ENCODE measurements at places on chromosomes 11 and 22. TPM values are rescaled to one million over a fixed set of nuclear protein-coding genes. Genes with fewer than 3 reads are reported as not detected.
A peak's percentile ranks its signal among the peaks of the same experiment; 100 is the strongest.

DNA sequence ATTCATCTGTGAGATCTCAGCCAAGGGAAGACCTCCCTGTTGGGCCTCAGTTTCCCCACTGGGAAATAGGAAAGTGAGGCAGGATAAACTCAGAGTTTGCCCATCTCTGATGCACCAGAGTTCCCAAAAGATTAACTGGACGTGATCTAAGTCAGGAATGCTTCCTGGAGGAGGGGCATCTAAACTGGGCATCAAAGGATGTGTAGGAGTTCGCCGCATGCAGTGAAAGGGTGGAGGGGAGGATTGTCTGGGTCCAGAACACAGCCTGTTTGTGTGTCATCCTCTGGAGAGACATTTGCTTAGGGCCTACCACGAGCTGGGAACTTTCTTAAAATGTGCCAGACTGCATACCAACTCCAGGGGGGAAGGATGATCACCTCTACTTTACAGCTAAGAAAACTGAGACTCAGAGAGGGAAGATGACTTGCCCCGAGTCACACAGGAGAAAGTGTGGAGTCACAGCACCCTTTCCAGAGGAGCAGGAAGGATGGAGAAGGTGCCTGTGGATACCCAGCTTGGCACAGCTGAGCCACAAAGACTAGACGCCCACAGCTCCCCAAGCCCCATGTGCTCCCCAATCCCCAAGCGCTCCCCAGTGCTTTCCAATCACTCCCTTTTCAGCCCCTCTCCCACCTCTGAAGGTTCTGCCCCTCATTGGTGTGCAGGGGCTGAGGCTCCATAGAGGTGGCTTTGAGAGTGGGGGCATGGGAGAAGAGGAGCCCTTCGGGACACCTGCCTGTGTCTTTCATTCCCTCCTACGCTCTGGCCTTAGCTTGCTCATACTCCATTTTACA is 50.1 kb downstream of the MN1 start:
- no peaks in the 10 kb centered on the region for H3K36me3 ChIP-seq
- no peak overlapping the region for H3K4me3 ChIP-seq
- H3K4me1 ChIP-seq, result peaks cover 6% of the 10 kb centered on the region
- no peak for DNase-seq
- no peak overlapping the region for H3K27ac ChIP-seq
- no peaks in the 10 kb centered on the region for H3K27me3 ChIP-seq

DNA sequence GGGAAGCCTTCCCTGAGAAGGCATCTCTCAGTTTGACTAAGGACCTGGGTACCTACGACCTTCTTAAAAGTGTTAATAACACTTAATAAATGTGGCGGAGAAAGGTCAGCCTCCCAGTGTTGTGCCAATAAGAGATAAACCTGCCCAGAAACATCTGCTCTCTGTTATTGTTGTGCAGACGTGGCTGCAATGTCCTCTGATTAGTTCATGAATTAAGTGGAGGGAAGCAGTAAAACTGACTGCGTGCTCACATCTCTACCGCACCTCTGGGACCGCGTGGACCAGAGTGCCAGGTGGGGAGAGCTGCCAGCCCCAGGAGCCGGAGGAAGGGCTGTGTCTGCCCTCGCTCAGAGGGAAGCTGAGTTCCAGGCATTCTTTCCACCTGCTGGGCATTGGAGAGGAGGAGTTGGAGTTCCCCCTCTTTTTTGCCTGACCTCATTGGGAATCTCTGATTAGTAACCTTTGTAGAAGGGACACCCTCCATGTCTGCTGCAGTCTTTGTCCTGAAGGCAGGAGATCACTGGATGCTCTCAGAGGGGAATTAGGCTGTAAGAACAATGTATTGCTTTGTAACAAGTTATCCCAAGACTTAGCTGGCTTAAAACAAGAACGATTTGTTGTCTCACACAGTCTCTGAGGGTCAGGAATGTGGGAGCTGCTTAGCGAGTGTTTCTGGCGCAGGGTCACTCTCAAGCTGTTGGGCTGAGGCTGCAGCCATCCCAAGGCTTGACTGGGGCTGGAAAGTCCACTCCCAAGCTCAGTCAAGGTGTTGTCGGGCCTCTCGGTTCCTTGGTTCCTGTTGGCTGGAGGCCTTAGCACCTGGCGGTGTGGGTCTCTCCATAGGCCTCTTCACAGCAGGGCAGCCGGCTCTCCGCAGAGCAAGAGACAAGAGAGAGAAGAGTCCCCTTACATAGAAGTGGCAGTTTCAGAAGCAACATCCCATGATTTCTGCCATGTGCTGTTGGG is 247.6 kb upstream of the TBCEL start:
- DNase-seq, result no peak
- peaks cover 6% of the 10 kb centered on the region for H3K27me3 ChIP-seq
- H3K4me3 ChIP-seq, result no peak overlapping the region
- no peaks in the 10 kb centered on the region for H3K36me3 ChIP-seq
- H3K27ac ChIP-seq, result no peak overlapping the region

GRCh38 chr11:95230810-95231126 is 234 bp downstream of the SESN3 start:
- no peak for DNase-seq
- peaks cover 44% of the 10 kb centered on the region for H3K4me1 ChIP-seq
- H3K27me3 ChIP-seq, result no peaks in the 10 kb centered on the region
- peak overlapping the region; percentile 92 for H3K4me3 ChIP-seq
- H3K27ac ChIP-seq, result no peak overlapping the region
- no peaks in the 10 kb centered on the region for H3K36me3 ChIP-seq

OR51B4 gene
- total RNA-seq, result not detected

- no peak overlapping the region for H3K27ac ChIP-seq
- H3K4me1 ChIP-seq, result no peaks in the 10 kb centered on the region
- H3K4me3 ChIP-seq, result no peak overlapping the region
Measured at GRCh38 chr22:19867617-19868016, 12.9 kb upstream of the GNB1L start.

DNA sequence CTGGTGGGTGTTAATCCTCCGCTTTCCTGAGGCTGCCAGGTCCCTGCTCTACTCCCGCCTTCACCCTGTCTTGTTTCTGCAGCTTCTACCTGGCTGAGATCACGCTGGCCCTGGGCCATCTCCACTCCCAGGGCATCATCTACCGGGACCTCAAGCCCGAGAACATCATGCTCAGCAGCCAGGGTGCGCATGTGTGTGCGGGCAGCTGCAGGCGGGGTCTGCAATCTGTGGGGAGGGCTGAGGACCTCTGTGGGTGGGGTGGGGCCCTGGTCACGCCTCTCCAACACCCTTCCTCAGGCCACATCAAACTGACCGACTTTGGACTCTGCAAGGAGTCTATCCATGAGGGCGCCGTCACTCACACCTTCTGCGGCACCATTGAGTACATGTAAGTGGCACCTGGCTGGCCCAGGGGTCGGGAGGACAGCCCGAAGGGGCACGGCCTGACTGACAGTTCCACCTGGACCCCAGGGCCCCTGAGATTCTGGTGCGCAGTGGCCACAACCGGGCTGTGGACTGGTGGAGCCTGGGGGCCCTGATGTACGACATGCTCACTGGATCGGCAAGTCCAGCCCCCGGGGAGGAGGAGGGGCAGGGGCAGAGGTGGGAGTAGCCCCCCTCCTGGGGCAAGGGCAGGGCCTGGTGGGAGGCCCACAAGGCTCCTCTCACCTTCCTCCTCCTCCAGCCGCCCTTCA is 4.5 kb downstream of the RPS6KB2 start:
- peaks cover 40% of the 10 kb centered on the region for H3K4me1 ChIP-seq
- H3K36me3 ChIP-seq, result peaks cover 46% of the 10 kb centered on the region
- H3K4me3 ChIP-seq, result no peak overlapping the region
- H3K27me3 ChIP-seq, result no peaks in the 10 kb centered on the region
- peak; percentile 13 for DNase-seq
